RCC 7860 (cell line): ENCODE measurements at places on chromosomes 12 and 14.

DNA sequence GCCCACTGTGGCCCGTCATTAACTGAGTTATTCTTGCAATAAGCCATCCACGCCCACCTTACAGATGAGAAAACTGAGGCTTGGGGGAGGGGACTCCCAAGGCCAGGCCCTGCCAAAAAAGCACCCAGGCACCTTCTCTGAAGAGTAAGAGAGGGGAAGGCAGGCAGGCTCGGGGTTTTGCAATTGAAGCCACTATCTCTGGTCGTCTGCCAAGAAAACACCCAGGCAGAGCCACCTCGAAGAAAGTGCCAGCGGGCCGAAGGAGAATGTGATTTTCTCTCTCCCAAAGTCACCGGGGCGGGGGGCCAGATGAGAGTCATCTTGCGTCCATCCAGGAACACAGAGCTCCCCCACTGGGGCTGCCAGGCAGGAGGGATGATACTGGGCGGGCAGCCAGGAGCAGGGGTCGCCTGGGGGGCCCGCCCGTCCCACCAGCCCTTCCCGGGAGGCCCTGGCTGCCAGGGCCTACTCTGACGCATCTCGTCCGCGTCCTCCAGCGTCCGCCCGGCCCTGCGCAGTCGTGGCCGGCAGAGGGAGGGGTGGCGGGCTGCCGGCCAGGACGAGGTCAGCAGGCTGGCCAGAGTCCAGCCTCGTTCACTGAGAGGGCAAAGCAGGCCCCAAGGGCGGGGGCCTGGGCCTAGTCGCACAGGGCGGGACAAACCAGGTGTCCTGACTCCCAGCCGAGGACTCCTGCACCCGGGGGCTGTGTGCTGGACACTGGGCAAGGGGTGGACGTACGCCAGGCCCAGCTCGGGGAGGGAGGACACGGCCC, 74.3 kb downstream of the RFLNA start:
- DNase-seq: peak; percentile 82

DNA sequence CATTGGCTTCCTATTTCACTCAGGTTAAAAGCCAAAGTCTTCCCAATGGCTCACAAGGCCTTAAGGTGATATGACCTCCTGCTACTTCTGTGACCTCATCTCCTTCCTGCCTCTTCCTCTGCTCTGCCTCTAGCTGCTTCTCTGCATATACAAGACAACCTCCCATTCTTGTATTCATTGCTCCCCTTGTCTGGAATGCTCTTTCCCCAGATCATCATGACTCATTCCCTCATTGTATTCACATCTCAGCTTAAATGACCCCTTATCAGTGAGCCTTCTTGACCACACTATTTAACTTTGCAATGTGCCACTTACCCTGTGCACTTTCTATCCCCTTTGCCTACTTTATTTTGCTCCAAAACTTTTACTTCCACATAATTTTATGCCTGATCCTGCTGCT, 90.2 kb downstream of the PPP1R12A start:
- DNase-seq: peak; percentile 91

GRCh38 chr14:64800000-64800399, 79.7 kb downstream of the SPTB start:
- DNase-seq: no peak

DNA sequence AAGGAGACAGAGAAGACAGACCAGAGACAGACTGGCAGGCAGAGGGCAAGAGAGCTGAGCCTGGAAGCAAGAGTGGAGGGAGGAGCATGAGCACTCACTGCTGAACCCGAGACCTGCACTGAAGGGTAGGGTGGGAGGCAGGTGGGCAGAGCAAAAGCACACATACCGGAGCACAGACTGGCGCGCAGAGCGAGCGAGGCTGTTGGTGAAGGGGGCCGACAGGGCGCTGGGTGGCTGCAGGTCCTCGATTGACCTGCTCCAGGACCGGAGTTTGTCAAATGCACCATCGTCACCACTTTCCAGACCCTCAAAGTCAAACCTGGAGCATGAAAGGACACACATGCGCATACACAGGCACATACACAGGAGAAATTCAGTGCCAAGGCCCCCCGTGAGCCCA, 34.9 kb downstream of the PRPF40B start:
- DNase-seq: no peak

DNA sequence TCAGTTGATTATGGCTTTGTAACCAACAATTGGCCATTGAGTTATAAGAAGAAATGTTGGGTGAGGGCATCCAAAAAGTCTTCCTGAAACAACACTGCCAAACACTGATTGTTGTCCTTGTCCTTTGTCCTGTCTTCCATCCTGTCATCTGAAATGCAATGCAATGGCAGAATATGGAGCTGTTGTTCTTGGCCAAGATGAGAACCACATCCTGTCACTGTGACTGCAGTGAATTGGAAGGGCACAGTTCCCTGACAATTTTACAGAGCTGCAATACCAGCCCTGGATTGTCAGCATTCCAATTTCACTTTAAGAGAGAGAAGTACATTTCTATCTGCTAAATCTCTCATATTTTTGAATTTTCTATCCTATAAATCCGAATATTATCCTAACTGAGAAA, 613.3 kb downstream of the FLRT2 start:
- DNase-seq: no peak

GRCh38 chr12:29676676-29677075, 107.1 kb downstream of the TMTC1 start:
- DNase-seq: no peak

GRCh38 chr12:11776316-11776715, 126.8 kb downstream of the ETV6 start:
- no peak for DNase-seq
